ENCODE measurements at places on chromosomes 3 and 15.

GRCh38 chr3:143884861-143885260 lies 36.6 kb upstream of the SLC9A9 start:
- no peak for DNase-seq

GRCh38 chr3:126952261-126952982 lies 30.5 kb upstream of the PLXNA1 start:
- DNase-seq = no peak

DNA sequence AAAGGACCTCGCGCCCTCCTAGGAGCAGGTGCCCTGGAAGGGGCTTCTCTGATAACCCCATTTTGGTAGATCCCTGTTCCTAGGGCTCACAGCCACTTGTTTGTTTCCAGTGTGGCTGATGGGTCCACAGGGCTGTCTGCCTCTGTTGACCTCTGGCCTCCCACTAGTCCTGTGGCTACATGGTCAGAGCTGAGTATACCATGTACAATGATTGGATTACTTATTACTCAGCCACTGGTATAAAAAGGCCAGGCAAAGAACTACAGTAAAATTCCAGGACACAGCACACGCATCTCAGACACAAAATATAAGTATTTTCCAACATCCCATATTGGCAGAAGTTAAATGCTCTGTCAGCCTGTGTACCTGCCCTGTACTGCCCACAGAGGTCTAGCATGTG lies 277.3 kb downstream of the GABRG3 start:
- DNase-seq = no peak

GRCh38 chr3:106755336-106755735 lies 621.9 kb upstream of the CCDC54 start:
- no peak for DNase-seq

DNA sequence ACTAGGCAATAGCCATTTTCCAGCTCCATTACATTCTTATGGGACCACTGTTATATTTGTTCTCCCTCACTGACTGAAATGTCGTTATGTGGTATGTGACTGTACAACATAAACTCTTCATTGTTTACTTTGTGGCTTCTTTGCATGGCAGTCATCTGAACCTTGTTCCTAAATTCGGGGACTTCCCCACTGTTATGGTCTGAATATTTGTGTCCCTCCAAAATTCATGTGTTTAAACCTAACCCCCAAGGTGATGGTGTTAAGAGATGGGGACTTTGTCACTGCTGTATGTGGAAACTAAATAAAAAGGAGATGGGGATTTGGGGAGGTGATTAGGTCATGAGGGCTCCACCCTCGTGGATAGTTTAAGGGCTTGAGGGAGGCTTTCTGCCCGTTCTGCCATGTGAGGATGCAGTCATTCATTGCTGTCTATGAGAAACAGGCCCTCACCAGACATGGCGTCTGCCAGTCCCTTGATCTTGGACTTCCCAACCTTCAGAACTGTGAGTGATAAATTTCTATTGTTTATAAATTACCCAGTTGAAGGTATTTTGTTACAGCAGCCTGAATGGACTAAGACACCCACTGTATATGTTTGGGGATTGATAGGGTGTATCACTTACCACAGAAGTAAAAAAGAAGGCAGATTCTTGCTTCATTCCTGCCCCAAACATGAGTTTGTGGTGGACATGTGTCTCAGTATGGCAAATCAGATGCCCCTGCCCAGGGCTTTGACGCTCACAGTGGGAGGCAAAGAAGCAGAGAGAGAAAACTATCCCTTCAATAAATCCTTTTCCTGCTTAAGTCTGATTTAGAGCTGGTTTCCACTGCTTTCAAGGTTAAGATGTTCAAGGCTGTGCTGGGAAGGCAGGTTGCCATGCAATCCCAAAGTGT lies 138.0 kb upstream of the UBE2E1 start:
- no peak for DNase-seq

GRCh38 chr3:122233101-122233952 lies 49.9 kb downstream of the CASR start:
- peak; percentile 19 for DNase-seq

DNA sequence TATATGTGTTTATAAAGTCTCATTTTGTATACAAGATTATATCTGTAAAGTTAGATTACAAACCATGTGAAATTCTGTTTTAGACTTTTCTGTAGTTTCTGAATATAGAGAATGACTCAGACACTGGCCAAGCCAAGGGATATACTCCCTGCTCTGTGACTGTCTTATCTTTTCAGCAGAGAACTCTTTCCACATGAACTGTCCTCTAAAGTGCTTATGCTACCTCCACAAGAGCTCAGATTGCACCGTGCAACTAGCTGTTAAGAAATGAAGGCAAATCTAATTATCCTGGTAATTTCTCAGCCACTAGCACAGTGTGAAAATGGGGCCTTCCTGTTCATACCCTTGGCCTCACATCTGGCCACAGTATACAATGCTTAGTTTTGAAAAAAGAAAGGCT lies 44.3 kb upstream of the CPNE4 start:
- DNase-seq = no peak

- no peak for DNase-seq
These were observed 536.0 kb upstream of the TBL1XR1 start for GRCh38 chr3:177733233-177733632.

DNA sequence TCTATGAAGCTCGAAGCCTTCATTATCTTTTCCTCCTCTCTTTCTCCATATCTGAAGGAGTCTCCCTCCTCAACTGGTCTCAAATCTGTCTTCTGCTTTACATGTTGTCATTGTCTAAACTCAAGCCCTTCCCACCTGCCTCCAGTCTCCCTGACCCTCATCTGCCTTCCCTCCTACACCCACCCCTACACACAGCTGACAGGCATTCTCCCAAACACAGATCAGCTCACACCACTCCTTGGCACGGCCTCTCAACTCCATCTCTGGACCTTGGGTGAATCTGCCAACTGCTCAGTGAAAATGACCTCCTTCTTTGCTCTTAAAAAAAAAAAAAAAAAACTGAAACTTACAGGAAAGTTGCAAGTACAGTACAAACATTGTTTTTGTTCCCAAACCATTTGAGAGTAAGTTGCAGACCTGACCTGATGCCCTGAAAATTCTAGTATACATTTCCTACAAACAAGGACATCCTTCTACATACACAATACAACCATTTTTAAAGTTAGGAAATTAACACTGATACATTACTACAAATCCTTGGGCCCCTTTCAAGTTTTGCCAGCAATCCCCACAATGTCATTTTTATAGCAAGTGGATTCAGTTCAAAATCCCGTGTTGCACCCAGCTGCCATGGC lies 49.4 kb upstream of the UBE2E1 start:
- DNase-seq = no peak

- no peak for DNase-seq
These were observed 23.9 kb upstream of the RHO start for GRCh38 chr3:129504471-129505100.

GRCh38 chr15:76168237-76168984 lies 108.6 kb downstream of the TMEM266 start:
- no peak for DNase-seq

DNA sequence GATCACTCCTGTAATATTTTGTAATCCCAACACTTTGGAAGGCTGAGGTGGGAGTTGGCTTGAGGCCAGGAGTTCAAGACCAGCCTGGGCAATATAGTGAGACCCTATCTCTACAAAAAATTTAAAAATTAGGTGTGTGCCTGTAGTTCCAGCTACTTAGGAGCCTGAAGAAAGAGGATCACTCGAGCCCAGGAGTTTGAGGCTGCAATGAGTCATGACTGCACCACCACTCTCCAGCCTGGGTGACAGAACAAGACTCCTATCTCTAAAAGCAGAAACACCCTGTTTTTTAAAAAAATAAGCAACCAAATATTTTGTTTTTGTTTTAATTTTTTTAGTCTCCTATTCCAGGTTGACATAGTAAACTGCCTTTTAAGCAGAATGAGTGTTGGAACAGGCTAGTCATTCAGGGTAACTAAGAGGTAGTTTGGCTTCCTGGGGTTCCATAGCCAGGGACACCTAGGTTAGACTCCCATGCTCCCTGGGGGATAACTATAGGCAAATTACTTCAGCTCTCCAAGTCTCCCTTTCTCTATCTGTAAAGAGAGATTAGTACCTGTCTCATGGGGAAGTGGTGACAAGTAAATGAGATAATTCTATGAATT lies 114.6 kb upstream of the C15orf61 start:
- no peak for DNase-seq

DNA sequence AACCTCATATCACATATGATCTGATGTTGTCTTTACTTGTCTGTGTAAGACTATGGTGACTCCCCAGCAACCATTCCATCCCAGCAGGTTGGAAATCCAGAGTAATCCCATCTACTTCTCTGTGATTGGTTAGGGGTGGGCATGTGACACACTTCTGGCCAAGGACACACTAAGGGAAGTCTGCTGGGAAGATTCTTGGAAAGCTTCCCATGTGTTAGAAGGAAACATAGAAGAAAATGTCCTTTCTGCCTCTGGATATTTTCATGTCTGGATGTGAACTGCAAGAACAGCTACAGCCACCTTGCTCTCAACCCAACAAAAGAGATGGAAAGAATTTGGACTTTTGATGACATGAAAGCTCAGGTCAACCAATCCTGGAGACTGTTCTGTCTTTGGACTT lies 2.6 kb upstream of the UBE2Q2 start:
- DNase-seq = no peak

GRCh38 chr15:57751177-57751800 lies 44.8 kb downstream of the POLR2M start:
- no peak for DNase-seq

DNA sequence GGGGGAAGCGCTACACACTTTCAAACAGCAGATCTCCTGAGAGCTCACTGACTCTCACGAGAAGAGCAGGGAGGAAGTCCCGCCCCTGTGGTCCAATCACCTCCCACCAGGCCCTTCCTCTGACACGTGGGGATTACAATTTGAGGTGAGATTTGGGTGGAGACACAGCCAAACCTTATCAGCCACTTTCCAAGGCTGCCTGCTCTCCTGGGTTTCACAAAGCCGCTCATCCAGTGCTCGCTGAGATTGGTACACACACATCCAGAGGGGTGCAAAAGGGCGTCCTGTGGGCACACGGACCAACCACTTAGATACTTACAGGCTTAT lies 23.1 kb downstream of the XXYLT1 start:
- DNase-seq = no peak

- DNase-seq = no peak
These were observed 135.8 kb downstream of the GREM1 start for GRCh38 chr15:32853592-32853991.

GRCh38 chr3:134376385-134376765 lies 2.1 kb upstream of the AMOTL2 start:
- no peak for DNase-seq

- DNase-seq = no peak
These were observed 3.0 kb downstream of the DENND4A start for GRCh38 chr15:65789105-65789504.

GRCh38 chr3:177359593-177360357 lies 162.5 kb upstream of the TBL1XR1 start:
- DNase-seq = peak; percentile 74

GRCh38 chr3:128339491-128340012 lies 127.1 kb downstream of the DNAJB8 start:
- no peak for DNase-seq

DNA sequence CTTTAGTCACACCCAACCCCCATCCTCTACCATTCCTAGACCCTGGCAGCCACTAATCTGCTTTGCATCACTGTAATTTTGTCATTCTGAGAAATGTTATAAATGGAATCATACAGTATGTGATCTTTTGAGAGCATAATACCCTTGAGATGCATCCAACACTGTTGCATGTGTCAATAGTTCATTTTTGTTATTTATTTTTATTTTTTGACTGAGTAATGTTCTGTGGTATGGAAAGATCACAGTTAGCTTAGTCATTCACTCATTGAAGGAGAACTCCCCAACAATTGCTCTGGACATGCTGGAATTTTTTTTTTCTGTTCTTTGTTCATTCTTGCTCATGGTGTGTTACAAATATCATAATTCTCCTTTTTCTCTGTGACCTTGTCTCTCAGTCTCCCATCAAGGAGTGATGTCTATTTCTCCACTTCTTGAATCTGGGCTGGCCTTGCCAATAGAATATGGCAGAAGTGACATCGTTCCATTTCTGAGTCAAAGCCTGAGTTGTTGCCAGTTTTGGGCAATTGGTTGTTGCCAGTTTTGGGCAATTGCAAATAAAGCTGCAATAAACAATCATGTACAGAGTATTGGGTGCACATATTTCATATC lies 6.8 kb upstream of the ADPGK start:
- no peak for DNase-seq

DNA sequence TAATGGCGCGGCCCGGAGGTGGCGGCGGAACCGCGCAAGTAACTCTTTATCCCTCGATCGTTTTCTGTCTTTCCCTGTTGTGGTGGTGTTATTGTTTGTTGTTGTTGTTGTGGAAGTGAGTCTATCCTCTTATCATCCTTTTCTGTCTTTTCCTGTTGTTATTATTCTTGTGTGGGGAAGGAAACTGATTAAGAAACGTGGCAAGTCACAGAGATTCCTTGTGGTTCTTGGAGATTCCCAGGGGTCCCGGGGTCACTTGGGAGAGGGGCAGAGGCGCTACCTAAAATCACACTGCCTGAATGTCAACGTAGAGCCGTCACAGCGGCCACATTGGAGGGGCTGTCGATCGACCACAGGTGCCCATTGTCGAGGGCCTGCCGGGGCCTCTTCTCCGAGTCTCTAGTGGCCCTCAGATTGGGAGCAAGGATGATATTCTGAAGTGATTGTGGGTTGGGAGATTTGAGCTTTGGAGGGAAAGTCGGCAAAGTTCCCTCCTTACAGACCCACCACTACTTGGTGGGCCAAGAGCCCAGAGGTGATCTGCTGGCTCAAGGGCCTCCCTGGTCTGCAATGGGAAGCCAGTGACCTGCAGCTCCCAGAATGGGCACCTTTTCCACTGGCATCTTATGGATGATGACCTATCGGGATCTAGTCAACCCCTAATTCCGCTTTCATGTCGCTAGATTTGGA lies 790 bp downstream of the PARP14 start:
- no peak for DNase-seq

DNA sequence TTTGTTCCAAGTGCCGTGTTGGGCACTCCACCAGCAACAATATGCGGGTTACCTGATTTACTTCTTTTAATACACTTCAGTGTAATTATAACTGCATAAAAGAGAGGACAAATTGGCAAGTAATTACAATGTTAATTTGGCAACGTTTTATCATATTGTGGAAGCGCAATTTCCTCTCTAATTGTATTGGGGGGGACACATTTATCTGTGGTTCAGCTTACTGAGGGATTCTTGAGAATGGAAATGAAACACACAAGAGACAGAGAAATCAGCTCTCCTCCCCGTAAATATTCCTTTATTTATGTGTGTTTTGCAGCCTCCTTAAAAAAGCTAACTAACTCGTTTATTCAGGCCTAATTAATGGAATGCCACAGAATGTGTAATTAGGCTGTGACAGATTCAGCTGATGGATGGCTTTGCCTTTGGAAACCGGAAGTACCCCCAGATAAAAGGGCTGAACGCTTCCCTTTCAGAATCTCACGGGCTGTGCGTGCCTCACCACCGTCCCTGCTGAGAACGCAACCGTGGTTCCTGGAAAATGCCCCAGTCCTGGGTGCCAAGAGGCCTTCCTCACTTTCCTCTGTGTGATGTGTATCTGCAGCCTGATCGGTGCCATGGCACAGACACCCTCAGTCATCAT lies 247.1 kb upstream of the ST8SIA2 start:
- no peak for DNase-seq

GRCh38 chr3:114319453-114319852 lies 25.6 kb downstream of the TIGIT start:
- DNase-seq = no peak
